ENCODE measurements at places on chromosomes 4 and X.

DNA sequence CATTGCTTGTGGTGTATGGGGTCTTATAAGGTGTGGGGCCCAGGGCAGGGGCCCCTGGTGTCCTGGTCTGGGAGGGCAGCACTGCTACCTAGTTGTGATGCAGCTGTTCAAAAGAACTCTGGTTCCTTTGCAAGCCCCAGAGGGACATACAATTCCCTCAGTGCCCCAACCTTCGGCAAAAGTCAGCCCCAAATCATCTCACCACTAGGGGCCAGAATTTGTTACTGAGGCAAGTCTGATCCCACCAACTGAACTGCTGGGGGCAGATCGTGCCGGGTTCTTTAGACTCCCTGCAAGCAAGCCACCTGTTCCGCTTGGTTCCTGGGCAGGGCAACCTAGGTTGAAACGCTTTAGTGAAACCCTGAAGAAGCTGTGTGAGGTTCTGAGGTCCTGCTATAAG lies 180.1 kb upstream of the S100G start:
- no peak for DNase-seq

GRCh38 chr4:95417531-95417930 lies 131.2 kb downstream of the UNC5C start:
- no peak for DNase-seq

DNA sequence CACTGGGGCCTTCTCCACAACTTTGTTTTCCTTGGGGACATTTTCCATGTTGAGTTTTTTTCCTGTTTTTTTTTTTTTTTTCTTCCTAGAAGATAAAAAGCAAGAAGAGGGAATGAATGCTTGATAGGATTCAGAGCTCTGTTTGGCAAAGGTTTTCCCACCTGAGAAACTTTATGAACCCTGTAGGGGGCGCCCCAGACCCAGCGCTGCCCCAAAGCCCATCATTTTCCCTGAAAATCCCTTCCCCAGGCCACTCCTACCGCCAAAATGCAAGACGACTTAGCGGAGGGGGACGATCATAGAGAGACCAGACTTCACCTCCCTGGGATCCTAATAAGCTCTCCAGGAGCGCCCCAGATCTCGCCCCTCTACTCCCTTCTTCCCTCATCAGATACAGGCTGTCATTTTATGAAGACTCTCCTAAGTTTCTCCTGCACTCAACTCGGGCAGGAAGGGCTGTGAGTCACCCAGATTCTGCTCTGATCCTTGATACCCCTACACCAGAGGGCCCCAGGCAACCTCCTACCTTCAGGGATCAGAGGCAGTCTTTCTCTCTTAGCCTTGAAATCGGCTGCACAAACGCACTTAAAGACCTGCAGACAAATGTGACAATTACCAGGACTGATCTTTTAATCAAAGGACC lies 1.4 kb downstream of the BEX5 start:
- DNase-seq = no peak

GRCh38 chr4:36241771-36242170 lies 2.5 kb downstream of the ARAP2 start:
- DNase-seq = no peak

DNA sequence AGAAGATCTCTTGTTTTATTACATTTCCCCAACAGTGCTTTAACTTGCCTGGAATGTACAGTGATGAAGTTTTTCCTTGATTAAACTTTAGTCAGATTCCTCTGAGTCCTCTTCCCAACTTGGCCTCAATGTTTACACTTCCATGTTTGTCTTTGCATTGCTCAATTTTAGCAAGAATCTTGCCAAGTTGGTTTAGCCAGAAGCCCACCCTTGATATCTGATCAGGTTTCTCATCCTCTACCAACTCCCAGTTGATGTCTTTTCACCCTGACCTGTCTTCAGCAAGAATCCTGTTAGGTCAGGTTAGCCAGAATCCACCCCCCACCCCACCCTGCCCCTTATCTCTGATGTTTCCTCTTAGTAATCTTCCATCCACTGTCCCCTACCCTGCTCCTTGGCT lies 120.9 kb downstream of the MBNL3 start:
- no peak for DNase-seq

DNA sequence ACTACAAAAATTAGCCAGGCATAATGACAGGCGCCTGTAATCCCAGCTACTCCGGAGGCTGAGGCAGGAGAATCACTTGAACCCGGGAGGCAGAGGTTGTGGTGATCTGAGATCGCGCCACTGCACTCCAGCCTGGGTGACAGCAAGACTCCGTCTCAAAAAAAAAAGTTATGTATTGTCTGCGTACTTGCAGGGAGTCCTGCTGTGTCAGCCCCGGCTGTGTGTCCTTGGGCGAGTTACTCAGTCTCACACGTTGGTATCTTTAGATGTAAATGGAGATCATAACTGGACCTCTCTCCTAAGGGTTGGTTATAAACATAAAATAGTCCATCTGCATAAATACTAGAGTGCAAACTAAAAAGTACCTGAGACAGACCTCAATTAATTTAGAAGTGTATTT lies 22.7 kb upstream of the TBC1D14 start:
- no peak for DNase-seq

GRCh38 chr4:13207226-13207625 lies 276.9 kb downstream of the RAB28 start:
- no peak for DNase-seq

GRCh38 chr4:108427946-108428485 lies 192.4 kb upstream of the RPL34 start:
- DNase-seq = no peak

DNA sequence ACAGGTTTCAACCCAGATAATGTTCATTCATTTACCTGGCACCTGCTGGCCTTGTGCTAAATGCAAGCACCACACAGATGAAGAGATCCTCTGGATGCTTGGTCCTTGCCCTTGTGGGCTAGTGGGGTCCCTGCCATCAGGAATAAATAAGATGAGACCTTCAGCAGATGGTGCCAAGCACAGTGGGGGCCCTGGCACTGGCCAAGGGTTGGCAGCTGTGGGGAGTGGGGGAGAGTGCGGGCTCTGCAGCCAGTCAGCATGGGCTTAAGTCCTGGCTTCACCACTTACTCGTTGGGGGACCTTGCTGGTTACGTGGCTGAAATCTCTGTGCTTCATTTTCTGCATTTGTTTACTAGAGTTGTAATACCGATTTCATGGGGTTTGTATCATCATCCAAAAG lies 6.9 kb downstream of the LAP3 start:
- no peak for DNase-seq

DNA sequence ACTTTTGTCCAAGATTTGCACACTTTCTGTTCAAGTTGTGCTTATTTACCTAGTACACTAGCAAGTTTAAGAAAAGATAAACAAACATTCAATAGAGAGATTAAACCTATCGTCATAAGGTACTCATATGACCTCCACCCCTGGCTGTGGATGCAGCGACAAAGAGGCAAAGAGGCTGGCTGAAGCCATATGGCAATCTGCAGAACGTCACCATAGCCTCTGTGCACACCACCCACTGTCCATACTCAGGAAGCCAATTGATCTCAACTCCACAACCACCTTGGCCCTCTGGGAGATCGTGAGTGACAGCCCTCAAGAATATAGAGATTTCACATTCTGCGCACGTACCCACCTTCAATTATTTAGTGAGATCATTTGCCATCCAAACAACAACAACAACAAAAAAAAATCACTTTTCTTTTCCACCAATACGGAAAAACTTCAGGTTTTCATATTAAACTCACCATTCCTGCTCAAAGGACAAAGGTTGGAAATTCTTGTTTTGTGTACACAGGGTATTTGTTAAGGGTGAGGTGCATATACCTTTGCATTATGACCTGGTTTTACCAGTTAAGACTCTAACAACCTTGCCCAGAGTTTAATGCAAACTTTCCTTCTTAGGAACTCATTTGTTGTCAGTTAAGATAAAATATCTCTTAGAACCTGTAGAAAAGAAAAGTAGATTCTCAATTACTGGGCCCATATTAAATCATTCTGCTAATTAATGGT lies 243.0 kb upstream of the FSTL5 start:
- DNase-seq = no peak

DNA sequence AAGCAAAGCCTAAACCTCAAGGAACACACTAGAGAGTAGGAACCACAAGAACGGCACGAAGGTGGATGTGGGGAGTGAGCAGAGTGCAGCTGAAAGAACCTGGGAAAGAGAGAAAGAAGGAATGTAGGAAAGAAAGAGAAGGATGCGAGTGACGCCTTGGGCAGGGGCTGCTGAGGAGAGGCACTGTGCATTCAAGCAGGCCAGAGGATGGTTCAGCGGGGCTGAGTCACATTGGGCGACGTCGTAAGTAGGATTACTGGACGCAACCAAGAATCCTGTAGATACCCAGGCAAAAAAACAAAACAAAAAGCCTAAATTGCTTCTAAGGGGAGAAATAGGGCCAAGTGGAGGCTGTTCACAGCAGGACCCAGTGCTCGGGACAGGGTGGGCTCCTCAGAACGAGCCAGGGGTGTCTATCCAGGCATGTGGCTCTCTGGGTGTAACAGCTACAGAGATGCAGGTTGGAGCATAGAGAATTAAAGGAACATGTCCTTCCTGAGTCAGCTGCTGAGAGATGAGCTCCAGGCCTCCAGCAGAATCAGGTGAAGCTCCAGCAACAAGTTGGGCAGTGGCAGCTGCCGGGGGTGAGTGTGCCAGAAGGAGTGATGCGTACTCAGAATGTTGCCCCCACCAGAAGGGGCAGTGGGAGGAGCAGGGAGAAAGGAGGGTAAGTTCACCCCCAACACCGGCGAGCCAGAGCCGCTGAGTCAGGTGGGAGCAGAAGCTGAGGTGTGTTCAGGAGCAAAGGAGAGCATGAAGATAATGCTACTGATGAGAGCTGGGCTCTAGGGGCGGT lies 38.6 kb downstream of the NELFA start:
- no peak for DNase-seq

GRCh38 chrX:43589735-43590134 lies 66.4 kb upstream of the MAOA start:
- no peak for DNase-seq
